ENCODE measurements at places on chromosomes 5 and 9.

DNA sequence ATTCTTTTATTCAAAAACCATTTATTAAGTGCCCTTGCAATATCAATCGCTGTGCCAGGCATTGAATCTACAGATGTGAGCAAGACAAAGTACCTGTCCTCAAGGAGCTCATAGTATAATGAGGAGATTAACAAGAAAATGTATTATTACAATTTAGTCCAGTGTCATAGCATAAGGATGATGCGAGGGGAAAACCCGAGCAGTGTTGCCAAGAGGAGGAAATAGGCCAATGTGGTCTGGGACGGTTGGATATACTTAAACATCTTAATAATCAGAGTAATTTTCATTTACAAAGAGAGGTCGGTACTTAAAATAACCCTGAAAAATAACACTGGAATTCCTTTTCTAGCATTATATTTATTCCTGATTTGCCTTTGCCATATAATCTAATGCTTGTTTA is 18.5 kb downstream of the CD274 start:
- no peak for DNase-seq

- DNase-seq, result no peak
These were observed 225.0 kb downstream of the PBX3 start for GRCh38 chr9:125972012-125972729.

GRCh38 chr9:5435912-5436311 is 1.8 kb downstream of the PLGRKT start:
- DNase-seq, result no peak

- DNase-seq, result no peak
These were observed 16.0 kb downstream of the INSYN2B start for GRCh38 chr5:169964246-169964645.

DNA sequence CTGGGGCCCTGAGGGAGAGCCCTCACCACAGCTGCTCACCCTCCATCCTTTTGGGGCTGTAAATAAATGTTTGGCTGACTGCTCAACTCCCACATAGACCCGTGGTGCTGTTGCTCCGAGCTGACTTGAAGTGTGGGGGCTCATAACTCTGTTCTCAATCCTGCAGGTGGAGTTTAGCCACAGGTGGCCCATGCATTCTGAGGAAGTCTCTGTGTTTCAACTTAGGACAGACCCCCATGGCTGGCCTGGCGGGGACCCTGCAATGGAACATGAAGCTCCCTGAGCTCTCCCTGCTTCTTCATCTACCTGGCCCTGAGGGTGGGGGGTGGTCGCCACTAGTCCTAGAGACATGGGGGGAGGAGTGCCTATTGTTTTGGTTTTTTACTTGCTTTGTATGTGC is 19.7 kb downstream of the NDUFS6 start:
- no peak for DNase-seq

- no peak for DNase-seq
These were observed 45.2 kb upstream of the NEK6 start for GRCh38 chr9:124212381-124213050.

DNA sequence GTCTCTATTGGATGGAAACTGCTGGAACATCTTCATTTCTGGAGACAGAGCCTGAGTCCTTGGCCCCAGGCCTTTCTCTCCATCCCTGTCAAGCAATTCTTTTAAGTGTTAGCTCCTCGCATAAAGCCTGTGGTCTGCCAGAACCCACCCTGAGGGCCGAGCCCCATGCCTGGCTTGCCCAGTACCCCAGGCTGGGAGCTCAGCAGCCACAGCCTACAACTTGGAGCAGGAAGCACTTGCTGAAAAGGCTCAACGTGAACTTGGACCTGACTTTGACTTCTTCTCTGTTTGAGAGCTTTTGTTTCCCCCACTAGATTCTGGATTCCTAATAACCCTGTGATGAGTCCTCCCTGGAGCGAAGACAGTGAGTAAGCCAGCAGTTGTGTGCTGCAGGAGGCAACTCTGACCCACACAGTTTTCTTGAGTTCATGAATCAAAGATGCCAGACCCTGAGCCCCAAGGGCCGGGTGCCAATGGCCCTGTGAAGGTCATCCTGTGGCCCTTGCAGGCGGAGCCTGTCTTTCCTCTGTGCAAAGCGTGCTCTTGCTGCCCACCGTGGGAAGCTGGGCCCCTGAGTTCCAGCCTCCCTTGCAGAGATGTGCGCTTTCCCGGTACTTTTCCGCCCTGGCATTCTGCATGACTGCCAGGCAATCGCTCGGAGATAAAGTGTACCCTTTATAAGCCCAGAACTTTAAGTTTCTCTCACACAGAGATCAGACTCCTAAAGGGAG is 64.3 kb upstream of the RUFY1 start:
- DNase-seq, result no peak

DNA sequence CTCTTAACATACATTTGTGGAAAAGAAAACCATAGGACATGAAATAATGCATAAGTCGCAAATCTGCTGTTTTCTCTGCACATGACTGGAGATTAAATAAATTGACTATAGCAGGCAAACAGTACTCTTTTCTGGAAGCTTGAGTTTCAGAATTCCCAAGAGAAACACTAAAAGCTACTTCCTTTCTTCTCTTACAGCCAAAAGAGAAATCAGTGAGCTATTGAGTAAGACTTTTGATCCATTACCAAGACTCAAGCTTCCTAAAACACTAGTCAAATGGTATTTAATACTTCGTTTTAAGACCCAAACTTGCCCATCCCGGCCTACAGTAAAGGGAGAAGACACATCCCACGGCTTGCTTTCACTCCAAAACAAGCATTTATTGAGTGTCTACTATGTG is 335.8 kb upstream of the PUM3 start:
- no peak for DNase-seq
